ENCODE measurements at places on chromosomes 6 and 20. TPM values are rescaled to one million over a fixed set of nuclear protein-coding genes. Genes with fewer than 3 reads are reported as not detected.
A peak's percentile ranks its signal among the peaks of the same experiment; 100 is the strongest.

DNA sequence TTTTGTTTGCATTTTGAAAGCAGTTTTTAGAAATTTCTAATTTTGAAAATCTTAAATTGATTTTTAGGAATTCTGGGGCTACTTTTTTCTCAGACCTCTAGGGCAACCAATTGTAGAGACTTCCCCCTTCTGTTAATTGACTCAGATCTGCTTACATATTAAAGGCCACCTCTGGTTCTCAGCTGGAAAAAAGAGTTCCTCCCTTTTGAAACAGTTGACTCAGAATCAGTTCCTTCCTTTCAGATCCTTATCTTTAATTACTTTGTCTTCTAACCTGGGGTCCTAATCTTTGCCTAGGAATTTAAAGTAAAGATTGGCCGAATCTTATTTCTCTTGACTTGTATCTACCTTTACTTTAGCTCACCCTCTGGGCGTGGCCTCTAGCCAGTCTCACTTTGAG lies 146.8 kb downstream of the LAMA2 start:
- H3K4me1 ChIP-seq: no peaks in the 10 kb centered on the region
- no peaks in the 10 kb centered on the region for H3K27me3 ChIP-seq
- H3K27ac ChIP-seq: no peak overlapping the region
- no peak overlapping the region for H3K4me3 ChIP-seq
- no peak for DNase-seq

- H3K4me1 ChIP-seq: peaks cover 5% of the 10 kb centered on the region
- no peak overlapping the region for H3K4me3 ChIP-seq
- no peak overlapping the region for H3K27ac ChIP-seq
- no peaks in the 10 kb centered on the region for H3K27me3 ChIP-seq
- H3K36me3 ChIP-seq: no peaks in the 10 kb centered on the region
These were observed 3.7 kb upstream of the NCOA6 start for GRCh38 chr20:34829191-34829590.

- no peaks in the 10 kb centered on the region for H3K36me3 ChIP-seq
- no peaks in the 10 kb centered on the region for H3K4me1 ChIP-seq
- DNase-seq: no peak
- no peaks in the 10 kb centered on the region for H3K27me3 ChIP-seq
- H3K27ac ChIP-seq: no peak overlapping the region
- no peak overlapping the region for H3K4me3 ChIP-seq
These were observed 156.3 kb downstream of the SCML4 start for GRCh38 chr6:107667790-107668189.

DNA sequence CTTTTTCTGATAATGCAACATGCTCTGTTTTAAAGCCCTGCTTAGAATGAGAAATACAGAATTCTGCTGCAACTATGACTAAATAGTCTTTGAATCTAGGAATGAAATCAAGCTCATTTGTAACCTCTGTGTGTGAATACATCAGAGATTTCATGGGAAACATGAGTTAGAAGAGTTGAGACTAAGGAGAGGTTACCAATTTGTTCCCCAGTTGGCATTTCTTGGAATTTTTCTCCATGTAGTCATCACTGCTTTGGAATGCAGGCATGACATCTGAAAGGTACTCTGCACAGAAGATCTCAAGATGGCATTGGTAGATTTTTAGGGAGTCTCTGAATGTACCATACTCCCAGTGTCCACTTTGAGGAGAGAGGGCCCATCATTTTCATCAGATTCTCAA lies 237.2 kb downstream of the TFAP2A start:
- no peaks in the 10 kb centered on the region for H3K27me3 ChIP-seq
- H3K27ac ChIP-seq: no peak overlapping the region
- no peak for DNase-seq
- H3K4me3 ChIP-seq: no peak overlapping the region
- no peaks in the 10 kb centered on the region for H3K36me3 ChIP-seq

GRCh38 chr6:28673787-28674671 lies 148.3 kb downstream of the GPX5 start:
- H3K4me1 ChIP-seq: peaks cover 3% of the 10 kb centered on the region
- no peak overlapping the region for H3K27ac ChIP-seq
- H3K27me3 ChIP-seq: peaks cover 83% of the 10 kb centered on the region
- no peaks in the 10 kb centered on the region for H3K36me3 ChIP-seq
- DNase-seq: no peak

- no peak overlapping the region for H3K4me3 ChIP-seq
- no peak for DNase-seq
- H3K36me3 ChIP-seq: peaks cover 5% of the 10 kb centered on the region
- no peak overlapping the region for H3K27ac ChIP-seq
These were observed 30.5 kb downstream of the SLC9A8 start for GRCh38 chr20:49843139-49843538.

- peaks cover 39% of the 10 kb centered on the region for H3K4me1 ChIP-seq
- no peaks in the 10 kb centered on the region for H3K36me3 ChIP-seq
- H3K4me3 ChIP-seq: peak overlapping the region; percentile 72
- no peaks in the 10 kb centered on the region for H3K27me3 ChIP-seq
- peak overlapping the region; percentile 95 for H3K27ac ChIP-seq
These were observed 707 bp downstream of the MAN1A1 start for GRCh38 chr6:119348748-119349360.

- H3K36me3 ChIP-seq: no peaks in the 10 kb centered on the region
- H3K4me1 ChIP-seq: no peaks in the 10 kb centered on the region
- no peak overlapping the region for H3K4me3 ChIP-seq
- DNase-seq: no peak
- H3K27ac ChIP-seq: no peak overlapping the region
These were observed 29.2 kb upstream of the ZNFX1 start for GRCh38 chr20:49306903-49307620.

Gene GSTA2
- not detected for total RNA-seq

DNA sequence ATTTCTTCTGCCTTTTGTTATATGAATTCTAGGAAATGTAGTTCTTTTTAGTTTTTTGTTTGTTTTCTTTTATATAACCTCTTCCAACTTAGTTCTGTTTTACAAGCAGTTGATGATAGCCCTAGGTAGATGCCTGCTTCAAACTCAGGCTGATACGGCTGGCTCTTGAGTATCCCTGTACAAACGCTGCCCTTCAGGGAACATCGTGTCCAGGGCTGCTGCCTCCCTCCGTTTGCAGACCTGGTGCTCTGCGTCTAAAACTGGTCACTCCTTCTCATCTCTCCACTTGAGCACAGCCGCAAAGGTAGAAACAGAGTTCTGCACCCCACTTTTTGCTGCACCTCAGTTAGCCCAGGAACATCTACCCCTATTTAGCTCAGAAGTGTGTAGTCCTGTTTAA lies 310.1 kb downstream of the PRL start:
- peaks cover 4% of the 10 kb centered on the region for H3K4me1 ChIP-seq
- DNase-seq: no peak
- H3K36me3 ChIP-seq: no peaks in the 10 kb centered on the region
- H3K27ac ChIP-seq: peak overlapping the region; percentile 81
- H3K4me3 ChIP-seq: no peak overlapping the region

DNA sequence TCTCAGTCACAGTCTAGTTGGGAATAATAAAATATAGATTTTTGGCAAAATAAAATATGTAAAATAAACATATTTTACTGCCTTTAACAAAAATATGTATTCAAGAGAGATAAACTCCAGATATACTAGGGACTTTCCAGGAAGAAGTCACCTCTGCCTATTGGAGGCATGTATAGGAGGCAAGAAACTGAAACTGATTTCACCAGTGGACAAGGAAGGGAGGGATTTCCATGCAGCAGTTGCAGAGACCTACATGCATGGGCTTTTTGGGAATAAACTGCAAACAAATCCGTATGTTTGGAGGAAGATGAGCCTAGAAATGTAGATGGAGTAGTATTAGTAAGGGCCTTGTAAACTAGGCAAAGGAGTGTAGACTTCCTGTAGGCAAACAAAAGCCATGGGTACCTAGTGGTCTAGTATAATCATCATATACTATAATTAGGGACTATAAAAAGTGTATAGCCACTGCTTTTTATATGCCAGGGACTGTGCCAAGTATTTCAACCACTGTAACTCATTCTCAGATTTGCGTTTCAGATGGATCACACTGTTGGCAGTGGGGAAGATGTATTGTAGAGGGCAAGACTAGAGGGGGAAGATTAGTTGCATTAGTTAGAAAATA lies 38.9 kb downstream of the CD109 start:
- no peaks in the 10 kb centered on the region for H3K4me1 ChIP-seq
- no peak overlapping the region for H3K27ac ChIP-seq
- H3K36me3 ChIP-seq: no peaks in the 10 kb centered on the region
- no peak overlapping the region for H3K4me3 ChIP-seq
- H3K27me3 ChIP-seq: no peaks in the 10 kb centered on the region

Gene SLC22A1
- total RNA-seq: 1.7 TPM

GRCh38 chr20:3208786-3209256 lies 477 bp upstream of the ITPA start:
- peak overlapping the region; percentile 74 for H3K4me3 ChIP-seq
- peaks cover 14% of the 10 kb centered on the region for H3K4me1 ChIP-seq
- no peaks in the 10 kb centered on the region for H3K36me3 ChIP-seq
- H3K27ac ChIP-seq: peak overlapping the region; percentile 90
- no peaks in the 10 kb centered on the region for H3K27me3 ChIP-seq

DNA sequence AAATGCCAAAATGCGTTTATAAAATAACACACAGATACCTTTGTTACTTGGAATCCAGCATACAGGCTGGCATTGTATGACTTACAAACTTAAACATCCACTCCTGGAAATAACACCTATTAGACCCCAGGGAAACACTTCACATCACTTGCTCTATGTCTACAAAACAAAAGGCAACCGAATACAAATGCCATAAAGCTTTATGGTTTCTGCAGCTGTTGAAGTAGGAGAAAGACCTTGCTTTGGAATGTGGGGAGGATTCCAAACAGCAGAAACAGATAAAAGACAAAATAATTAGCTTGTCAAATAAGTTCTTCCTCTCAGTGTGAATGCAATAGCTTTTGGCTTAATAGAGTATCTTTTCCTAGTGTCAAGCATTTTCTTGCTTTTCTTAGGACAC lies 9.8 kb upstream of the AMD1 start:
- no peaks in the 10 kb centered on the region for H3K27me3 ChIP-seq
- H3K4me3 ChIP-seq: no peak overlapping the region
- H3K4me1 ChIP-seq: no peaks in the 10 kb centered on the region
- H3K27ac ChIP-seq: no peak overlapping the region

Gene C6orf118
- not detected for total RNA-seq

Gene MEP1A
- 31.2 TPM for total RNA-seq

DNA sequence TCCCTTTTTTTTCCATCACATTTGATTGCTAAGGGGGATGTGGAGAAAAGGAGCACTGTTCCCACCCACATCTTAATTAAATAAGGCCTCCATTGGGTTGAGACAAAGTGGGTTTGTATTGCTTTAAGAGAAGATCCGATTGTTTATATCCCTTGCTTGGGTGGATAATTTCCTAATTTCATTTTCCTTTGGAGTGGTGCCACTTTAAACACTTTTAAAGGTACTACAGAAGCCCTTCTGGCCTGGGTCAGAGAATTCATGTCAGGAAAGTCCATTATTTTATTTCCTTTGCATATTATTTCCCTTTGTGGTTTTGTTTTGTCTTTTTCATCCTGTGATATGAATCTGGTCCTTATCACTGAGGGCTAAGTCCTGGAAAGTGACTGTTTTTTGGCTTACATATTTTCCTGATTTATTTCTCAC lies 56.9 kb downstream of the PHACTR2 start:
- H3K4me1 ChIP-seq: peaks cover 11% of the 10 kb centered on the region
- no peaks in the 10 kb centered on the region for H3K36me3 ChIP-seq
- no peak for DNase-seq
- H3K27me3 ChIP-seq: no peaks in the 10 kb centered on the region
- no peak overlapping the region for H3K4me3 ChIP-seq

DNA sequence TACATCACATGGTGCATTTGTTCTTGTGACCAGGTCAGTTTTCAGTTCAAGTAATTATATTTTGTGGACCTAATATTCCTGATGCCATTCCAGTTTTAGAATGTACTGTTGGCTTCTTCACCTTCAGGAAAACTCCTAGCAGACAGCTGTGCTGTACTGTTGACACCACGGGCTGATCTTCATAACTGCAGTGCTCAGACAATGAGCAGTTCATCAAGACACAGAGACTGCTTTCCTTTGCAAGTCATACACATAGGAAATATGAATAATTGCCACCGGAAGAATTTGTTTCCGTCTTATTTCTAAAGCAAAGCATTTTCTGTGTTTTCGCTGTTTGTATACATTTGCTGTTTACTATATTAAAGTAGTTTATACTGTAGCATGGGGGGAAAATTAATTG lies 89.8 kb downstream of the C6orf118 start:
- no peaks in the 10 kb centered on the region for H3K36me3 ChIP-seq
- no peak overlapping the region for H3K27ac ChIP-seq
- no peaks in the 10 kb centered on the region for H3K27me3 ChIP-seq
- H3K4me1 ChIP-seq: no peaks in the 10 kb centered on the region
- DNase-seq: no peak

DNA sequence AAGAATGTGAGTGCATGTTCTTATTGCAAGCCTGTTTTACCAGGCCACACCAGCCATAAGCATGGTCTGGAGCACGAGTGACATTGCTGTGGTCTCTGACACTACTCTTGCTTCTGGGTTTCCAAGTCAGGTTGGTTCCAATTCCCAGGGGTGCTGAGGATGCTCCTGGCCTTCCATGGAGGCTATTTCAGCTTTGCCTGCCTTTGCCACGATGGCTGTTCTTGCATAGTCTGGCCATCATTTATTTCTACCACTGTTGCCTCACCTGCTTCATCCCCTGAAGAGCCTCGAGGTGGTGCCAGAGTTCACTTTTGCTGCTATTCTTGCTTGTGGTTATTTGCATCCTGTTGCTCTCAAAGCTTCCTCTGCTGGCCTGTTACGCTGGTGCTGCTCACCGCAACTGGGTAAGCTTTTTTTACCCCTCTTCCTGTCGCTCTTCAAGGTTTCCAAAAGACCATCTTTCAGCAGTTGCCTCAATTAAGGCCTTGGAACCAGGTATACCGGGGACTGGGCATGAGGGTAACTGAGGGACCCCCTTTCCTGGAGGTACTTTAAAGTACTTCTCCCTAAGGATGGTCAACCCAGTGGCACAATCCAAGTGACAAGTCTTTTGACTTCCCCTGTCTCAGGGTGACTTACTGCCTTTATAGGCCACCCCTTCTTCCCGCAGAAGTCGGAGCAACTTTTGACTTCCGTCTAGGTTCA lies 64.5 kb downstream of the AKAP7 start:
- H3K27me3 ChIP-seq: no peaks in the 10 kb centered on the region
- H3K27ac ChIP-seq: peak overlapping the region; percentile 53
- no peaks in the 10 kb centered on the region for H3K4me1 ChIP-seq
- peak; percentile 43 for DNase-seq
- H3K4me3 ChIP-seq: no peak overlapping the region

DNA sequence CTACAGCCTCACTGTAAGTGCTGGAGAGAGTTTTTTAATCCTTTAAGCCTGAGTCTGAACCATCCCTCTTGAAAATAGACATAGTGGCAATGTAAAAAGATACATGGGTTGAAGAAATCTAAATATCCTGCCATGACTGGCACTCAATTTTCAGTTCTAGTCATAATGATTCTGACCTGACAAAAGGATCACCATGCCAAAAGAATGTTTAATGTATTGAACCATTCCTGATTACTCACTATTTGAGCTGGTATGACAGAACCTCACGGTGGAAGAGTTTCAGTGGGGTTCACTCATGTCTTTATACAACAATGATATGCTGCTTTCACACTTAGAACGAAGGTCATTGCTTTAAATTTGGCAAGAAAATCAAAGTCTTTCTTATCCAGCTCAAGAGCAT lies 93.4 kb downstream of the HIVEP2 start:
- H3K27ac ChIP-seq: no peak overlapping the region
- H3K4me1 ChIP-seq: peaks cover 33% of the 10 kb centered on the region
- H3K27me3 ChIP-seq: no peaks in the 10 kb centered on the region
- no peak for DNase-seq

Measured in transverse colon (tissue), 4 donors.